ENCODE measurements at places on chromosomes 16 and 17.

DNA sequence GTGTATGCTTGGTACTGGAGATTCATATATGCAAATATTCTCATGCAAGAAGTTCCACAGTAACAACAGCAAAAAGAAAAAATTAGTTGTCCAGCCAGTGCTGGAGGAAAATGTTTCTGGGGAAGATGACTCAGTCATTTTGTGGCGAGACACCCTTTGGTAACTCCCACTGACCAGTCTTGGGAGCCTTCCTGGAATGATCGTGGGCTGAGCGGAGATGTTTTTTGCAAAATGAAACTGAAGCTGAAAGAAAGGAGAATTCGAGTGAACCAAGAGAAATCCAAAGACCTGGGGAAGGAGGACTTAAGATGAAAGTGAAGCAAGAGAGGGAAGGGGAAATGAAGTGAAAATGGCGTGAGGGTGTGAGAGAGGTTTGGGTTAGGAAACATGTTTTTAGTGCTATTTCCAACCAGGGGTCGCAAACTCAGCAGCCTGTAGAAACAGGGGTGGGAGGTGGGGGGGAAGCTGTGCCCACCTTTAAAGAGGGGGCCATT is 5.2 kb downstream of the ITPRIPL2 start:
- DNase-seq, result peak; percentile 90

GRCh38 chr16:84036982-84037425 is 5.6 kb downstream of the SLC38A8 start:
- DNase-seq, result no peak

DNA sequence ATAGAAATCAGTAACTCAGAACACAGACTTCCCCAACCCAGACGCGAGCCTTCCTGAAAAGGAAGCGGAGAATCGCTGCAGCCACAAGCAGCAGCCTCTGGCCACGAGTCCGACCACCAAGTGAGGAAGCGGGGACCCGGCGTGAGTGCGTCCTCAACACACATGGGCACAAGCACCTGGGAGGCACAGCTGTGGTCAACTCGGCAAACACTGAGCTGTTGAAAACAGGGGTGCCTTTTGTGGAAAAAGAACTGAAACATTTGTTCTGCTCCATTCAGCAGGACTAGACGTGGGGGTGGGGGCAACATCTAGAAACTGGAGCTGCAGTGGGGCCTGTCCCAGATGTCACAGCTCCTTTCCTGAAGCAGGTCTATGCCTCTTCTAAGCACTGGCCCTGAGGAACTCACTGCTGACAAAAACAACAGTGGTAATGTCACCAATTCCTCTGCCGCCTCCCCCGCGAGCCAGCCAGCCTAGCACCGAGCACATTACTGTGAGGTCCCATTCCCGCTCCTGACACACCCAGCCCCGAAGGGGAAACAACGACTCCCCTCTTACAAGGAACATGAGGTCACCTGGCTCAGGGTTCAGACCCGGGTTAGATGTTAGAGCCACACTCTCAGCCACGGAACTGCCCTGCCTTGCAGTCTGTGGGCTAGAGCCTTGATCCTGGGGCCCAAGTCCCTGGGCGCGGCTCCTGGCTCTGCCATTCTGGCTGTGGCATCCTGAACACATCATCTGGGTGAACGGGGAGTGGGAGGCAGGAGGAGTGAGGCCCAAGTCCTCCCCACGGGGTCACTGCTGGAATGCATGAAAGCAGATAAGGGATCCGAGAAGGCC is 29.0 kb downstream of the KDM8 start:
- DNase-seq, result no peak

DNA sequence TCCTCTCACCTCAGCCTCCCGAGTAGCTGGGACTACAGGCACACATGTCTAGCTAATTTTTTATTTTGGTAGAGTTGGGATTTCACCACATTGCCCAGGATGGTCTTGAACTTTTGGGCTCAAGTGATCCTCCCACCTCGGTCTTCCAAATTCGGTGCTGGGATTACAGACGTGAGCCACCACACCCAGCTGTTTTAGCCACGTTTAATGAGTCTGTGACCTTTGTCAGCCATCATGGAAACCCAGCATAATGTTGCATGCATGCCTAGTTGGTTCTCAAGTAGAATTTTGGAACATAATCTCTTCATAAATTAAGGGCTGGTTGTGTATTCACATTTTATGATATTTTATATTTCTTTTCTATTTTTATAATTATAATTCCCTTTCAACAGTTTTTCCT is 42.0 kb downstream of the GOSR1 start:
- DNase-seq, result no peak

GRCh38 chr16:15521758-15522509 is 87.5 kb downstream of the BMERB1 start:
- no peak for DNase-seq

GRCh38 chr16:17518441-17518840 is 47.7 kb upstream of the XYLT1 start:
- DNase-seq, result peak; percentile 75

DNA sequence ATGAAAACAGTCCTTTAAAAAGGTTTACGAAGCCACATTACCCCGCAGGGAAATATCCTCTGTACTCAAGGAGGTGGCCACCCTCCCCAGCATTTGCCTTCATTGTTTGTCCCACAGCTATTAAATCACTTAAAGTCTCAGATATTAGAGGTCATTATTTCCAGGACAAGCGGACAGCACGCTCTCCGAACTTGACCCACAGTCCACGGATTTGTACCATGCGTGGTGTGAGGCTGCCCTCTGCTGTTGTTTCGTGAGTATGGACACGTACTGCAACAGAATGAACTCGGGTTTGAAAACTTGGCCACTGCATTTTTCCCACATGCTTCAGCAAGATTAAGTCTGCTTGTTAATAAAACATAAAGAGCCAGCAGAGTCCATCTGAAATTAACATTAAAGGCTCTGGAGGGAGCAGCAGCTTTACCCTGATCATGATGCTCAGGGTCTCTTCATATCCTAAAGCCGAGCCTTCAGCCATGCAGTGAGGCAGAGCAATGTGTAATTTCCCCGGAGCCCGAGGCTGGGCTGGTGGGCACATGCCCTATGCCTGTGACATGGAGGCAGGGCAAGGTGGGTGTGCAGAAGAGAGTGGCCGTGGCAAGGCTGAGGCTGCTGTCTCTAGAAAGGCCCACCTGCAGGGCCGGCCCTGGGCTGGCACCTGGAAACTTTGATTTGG is 19.7 kb downstream of the MEAK7 start:
- peak; percentile 41 for DNase-seq

GRCh38 chr17:8080799-8081219 is 6.7 kb downstream of the ALOX12B start:
- DNase-seq, result no peak

DNA sequence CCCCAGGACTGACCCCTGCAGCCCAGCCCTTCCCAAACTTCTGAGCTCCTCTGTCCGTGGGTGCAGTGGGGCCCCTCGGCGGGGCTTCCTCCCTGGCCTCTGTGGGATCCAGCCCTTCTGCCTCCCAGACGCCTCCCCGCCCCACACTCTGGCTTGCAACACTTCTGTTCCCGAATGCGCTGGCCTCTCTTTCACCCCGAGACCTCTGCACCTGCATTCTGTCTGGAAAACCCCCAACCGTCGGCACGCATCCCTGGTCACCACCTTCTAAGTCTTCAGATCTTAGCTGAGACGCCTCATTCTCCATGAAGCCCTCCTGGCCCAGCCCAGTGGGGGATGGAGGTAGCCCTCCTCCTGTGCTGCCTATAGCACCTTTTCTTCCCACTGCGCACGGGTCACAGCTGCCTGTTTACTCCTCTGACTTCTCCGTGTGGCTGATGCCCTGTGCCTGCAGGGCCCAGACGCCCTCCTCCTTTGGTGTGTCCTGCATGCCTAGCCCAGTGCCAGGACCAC is 26.4 kb downstream of the TMEM235 start:
- DNase-seq, result no peak

DNA sequence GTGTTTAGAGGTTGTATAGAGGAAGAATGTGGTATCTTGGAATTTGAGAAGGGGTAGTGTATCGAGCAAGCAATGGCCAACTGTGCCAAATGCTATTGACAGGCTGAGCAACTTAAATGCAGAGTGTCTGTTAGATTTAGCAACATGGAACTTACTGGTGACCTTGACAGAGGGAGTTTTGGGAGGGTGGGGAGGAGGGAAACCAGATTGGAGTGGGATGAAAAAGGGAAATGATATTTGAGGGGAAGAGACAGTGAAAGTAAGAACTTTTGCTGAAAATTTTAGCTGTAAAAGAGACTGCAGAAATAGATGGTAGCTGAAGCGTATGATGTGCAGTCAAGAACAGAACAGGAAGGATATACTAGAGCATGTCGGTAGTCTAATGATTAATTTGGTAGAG is 1.1 kb downstream of the LRRC36 start:
- no peak for DNase-seq

- no peak for DNase-seq
These were observed 24.9 kb downstream of the ACSF3 start for GRCh38 chr16:89118361-89119165.

GRCh38 chr16:82402665-82403218 is 224.0 kb upstream of the CDH13 start:
- no peak for DNase-seq

DNA sequence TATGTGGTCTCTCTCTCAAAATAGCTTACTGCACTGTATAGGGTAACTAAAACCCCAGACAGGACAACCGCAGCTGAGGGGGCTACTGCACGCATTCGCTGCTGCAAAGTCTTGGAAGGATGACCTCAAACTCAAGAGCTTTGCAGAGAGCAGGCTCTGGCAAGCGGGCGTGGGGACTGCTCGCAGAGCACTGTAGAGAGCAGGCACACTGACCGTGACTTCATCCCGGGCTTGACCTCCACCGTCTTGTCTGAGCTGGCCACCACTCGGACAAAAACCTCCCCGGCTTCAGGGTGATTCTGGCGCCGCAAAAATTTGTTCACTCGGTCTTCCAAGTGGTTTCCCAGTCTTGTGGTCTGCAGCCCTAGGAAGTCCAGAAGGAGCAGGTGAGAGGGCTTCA is 22.9 kb upstream of the TRAP1 start:
- no peak for DNase-seq

DNA sequence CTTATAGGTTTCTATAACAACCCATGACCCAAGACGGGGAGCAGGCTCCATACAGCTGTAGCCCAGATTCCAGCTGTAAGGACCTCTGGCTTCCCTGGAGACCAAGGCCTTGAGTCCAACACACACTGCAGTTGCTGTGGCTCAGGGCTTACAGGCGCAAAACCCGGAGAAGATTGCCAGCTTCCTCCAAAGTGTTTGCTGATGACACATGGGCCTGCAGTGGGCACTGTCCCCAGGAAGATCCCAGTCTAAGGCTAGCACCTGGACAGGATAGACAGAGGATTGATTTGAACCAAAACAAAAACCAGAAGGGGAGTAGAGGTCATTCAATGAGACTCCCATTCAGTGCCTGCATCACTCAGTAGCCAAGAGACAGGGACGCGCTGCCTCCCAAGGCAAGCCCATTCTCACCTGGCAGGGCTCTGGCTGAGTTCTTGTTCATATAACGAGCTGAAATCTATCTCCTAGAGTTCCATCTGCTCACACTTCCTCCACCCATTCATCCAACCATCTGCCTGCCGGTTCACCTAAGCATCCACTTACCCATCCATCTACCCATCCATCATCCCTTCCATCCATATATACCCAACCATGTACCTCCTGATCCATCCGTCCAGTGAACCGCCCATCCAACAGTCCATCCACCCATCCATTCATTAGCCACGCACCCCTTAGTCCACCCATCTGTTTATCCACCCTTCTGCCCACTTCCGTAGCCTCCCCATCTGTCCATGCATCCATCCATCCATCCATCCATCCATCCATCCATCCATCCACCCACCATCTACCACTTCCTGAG is 10.2 kb downstream of the RAB11FIP4 start:
- DNase-seq, result no peak

DNA sequence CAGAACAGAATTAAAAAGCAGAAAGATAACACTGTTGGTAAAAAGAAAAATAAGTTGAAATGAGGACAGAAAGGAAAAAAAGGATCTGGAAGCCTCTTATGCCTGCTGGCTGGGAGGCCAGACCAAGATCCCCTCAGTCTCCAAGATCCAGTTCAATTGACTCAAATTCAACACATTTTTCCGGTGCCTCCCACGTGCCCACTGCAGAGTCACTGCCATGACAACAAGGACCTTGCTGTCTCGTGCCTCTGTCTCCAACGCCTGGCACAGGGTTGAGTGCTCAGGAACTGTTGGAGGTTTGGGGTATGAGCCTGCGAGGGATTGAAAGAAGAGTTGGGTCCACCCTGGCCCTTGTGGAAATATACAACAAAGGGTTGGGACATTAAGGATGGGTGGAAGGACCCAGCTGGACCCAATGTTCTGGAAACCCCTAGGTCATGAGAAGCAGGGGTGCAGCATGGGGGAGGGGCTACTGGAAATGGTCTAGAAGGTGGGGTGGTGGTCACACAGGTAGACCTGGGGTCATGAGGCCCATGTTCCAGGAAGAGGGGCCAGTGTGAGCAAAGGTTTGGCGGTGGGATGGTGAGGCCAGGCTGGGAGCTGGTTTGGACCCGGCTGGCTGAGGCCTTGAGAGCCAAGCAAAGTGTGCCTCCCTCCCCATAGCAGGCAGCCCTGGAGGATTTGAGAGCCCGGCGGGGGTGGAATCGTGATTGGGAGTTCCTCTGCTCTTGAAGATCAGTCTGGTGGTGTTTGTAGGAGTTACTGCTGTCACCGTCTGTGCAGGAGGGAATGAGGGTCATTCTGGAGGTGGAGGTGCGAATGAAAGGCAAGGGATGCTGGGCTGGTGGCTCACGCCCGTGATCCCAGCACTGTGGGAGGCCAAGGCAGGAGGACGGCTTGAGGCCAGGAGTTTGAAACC is 1.3 kb downstream of the IL34 start:
- DNase-seq, result no peak

- no peak for DNase-seq
These were observed 75.7 kb upstream of the TNRC6A start for GRCh38 chr16:24653725-24654124.

DNA sequence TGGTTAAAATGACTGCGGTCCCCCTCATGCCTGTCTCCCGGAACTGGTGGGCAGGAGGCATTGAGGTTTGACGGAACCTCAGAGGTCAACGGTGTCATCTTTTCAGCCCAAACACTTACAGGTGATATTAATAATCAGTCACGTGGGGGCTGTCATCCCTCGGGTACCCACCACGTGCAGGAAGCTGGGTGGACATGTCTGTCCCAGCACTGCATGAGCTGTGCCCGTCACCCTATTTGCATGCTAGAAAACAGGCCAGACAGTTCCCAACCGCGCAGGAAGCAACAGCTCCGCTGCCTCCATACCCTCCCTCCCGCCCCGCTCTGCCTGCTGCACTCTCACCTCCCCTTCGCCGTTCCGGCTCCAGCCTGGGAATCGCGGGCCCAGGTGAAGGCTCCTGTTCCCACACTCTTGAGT is 1.4 kb downstream of the SYNGR3 start:
- no peak for DNase-seq

- DNase-seq, result peak; percentile 64
These were observed 14.9 kb upstream of the CBFB start for GRCh38 chr16:67013823-67014633.

- DNase-seq, result no peak
These were observed 9.6 kb downstream of the CDK5RAP3 start for GRCh38 chr17:47980541-47980940.

DNA sequence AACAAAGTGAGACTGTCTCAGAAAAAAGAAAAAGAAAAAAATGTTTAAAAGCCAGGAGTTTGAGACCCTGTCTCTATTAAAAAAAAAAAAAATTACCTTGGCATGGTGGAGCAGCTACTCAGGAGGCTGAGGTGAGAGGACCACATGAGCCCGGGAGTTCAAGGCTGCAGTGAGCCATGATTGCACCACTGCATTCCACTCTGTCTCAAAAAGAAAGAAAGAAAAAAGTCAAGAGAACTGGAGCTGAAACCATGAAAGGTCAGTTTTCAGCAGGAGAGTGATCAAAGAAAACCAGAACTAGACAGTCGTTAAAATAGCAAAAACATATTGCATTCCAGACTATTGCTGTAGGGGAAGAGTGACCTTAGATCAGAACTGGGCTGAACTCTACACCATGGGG is 8.8 kb downstream of the QPRT start:
- DNase-seq, result no peak

Measured in EL (cell line).